ENCODE measurements at places on chromosomes 7 and 10. TPM values are rescaled to one million over a fixed set of nuclear protein-coding genes. Genes with fewer than 3 reads are reported as not detected.

SDK1 gene
- polyA plus RNA-seq: 4.3 TPM

FLNC gene
- polyA plus RNA-seq: 2.2 TPM

IDI2 gene
- polyA plus RNA-seq: 0.08 TPM

MAGI2 gene
- 0.94 TPM for polyA plus RNA-seq

GSAP gene
- 26.4 TPM for polyA plus RNA-seq

CDK13 gene
- 13.3 TPM for polyA plus RNA-seq

TMEM139 gene
- 31.8 TPM for polyA plus RNA-seq

GIMAP7 gene
- polyA plus RNA-seq: 54.7 TPM

GOLGA7B gene
- polyA plus RNA-seq: 0.47 TPM

FAM131B gene
- 0.18 TPM for polyA plus RNA-seq

USP6NL gene
- polyA plus RNA-seq: 5.4 TPM

DLX6 gene
- not detected for polyA plus RNA-seq

PTPRZ1 gene
- 1.7 TPM for polyA plus RNA-seq

BLNK gene
- polyA plus RNA-seq: 4.1 TPM

LIPM gene
- not detected for polyA plus RNA-seq

TUBAL3 gene
- polyA plus RNA-seq: 0.06 TPM

MACC1 gene
- 2.8 TPM for polyA plus RNA-seq

APBB1IP gene
- 5.4 TPM for polyA plus RNA-seq

CDH23 gene
- polyA plus RNA-seq: 4.5 TPM

MINPP1 gene
- polyA plus RNA-seq: 8.2 TPM

RADIL gene
- polyA plus RNA-seq: 6.0 TPM

CLRN3 gene
- 0.12 TPM for polyA plus RNA-seq

GNAT3 gene
- not detected for polyA plus RNA-seq

SSC4D gene
- polyA plus RNA-seq: 1.8 TPM

PRSS58 gene
- not detected for polyA plus RNA-seq

NEUROD6 gene
- polyA plus RNA-seq: not detected

AOC1 gene
- polyA plus RNA-seq: 1.3 TPM
